ENCODE measurements at places on chromosomes 2 and 18.

- DNase-seq = no peak
Measured at GRCh38 chr2:2663401-2664036, 332.4 kb upstream of the MYT1L start.

DNA sequence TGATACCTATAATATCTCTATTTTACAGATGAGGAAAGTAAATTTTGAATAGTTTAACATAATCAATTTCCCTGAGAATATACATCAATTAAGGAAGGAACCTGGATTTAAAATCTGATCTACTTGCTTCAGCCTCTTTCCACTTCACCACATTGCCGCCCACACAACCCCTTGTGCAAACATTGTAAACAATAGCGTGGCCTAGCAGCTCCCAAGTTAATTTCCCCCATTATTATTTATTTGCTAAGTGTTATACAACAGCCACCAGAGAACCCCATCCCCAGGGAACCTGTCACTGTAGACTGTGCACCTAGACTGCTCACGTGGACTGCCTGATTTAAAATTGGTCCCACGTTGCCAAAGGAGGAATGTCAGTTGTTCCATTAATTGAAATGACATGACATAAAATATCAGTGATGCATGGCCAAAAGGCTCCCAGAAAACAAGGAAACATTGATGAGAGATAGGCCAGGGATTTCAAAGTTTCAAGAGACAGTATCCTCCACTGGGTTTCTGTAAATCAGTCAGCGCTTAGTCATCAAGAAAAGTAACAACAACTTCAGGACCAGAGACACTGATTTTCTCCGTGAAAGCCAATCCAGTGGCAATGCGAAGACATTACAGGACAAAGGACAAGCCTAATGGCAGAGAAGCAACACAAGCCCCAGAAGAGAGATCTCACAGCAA lies 41.3 kb downstream of the SCG2 start:
- no peak for DNase-seq

DNA sequence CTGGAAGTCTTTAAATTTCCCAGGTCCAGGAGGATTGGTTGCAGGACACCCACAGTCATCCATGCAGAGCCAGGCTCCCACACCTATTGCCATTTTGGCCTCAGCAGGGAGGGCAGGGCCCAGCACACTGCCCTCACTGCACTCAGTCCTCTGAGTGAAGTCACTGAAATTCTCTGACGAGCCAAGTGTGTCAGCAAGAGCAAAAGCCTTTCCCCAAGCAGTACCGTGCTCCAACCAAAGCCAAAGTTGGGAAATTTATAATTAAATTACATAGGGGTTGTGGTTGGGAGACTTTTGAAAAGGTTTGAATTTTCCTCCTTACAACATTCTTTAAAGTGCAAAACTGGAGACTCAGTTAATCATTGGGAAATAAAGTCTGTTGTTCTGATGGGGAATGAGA lies 98.5 kb upstream of the CD226 start:
- DNase-seq = no peak

GRCh38 chr18:55343396-55344073 lies 244.5 kb downstream of the TCF4 start:
- DNase-seq = no peak

GRCh38 chr2:159054032-159054334 lies 85.5 kb downstream of the TANC1 start:
- no peak for DNase-seq

DNA sequence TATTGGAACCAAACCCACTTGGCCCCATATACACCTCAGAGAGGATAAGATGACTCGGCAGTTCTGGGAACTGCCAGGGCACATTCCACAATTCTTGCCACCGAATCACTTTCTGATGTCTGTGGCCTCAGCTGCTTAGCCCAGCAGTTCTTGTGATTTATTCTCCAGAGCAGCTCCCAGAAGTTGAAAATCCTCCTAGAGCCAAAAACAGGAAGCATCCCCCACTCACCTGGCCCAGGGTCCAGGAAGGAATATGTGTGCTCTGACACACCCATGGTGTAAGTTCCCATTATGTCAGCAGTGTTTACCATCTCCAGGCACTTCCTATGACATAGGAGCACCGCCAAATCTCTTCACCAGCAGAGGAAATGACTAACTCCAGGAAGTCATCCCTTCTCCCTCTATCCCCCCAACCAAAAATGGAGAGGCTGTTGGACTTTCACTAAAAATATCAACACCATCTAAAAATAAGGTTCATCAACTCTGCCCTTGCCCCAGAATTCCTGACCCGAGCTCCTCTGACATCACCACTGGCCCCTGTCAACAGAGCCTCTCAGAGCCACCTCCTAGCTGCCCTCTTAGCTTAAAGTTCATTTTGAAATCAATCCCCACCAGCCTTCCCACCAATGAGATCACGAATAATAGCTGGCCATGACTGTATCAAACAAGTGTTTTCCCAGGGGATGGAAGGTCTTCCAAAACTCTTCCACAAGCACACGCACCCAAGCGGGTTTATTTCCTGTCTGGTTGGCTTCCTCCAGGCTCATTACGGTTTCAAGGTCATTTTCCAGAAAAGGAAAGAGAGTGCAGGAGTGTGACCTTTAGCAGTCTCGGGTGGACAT lies 223.1 kb upstream of the PARD3B start:
- DNase-seq = no peak

- DNase-seq = no peak
Measured at GRCh38 chr2:230161184-230161583, 58.6 kb downstream of the SP110 start.

- no peak for DNase-seq
Measured at GRCh38 chr2:151230627-151231140, 31.0 kb downstream of the RBM43 start.

DNA sequence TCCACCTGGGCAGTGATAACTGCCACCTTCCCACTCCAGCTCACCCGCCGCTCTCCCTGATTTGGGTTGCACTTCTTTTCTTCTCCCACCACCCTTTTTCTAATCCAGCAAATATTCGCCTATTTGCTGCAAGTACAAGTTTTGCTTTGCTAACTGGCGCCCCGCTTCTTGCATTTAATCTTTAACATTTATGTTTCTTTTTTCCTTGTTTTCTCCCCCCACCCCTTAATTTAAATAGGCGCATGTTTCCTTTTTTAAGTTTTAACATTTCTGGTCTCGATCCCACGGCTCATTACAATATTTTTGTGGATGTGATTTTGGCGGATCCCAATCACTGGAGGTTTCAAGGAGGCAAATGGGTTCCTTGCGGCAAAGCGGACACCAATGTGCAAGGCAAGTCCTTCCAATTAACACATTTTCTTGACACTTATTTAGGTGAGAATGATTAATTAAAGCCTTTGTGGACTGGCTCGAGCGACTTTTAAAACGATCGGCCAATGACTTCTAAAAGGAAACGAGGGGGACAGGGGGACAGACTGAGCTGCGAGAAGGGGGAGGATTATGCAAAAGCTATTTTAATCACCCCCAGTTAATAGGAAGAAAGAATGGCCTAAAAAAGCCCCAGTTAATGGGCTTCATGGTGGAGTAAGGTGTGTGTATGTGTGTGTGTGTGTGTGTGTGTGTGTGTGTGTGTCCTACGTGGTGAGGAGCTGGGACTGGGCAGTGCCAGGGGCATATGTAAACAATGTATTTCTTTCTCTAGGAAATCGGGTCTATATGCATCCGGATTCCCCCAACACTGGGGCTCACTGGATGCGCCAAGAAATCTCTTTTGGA lies 1.6 kb downstream of the TBR1 start:
- DNase-seq = no peak

GRCh38 chr2:21256006-21256405 lies 132.2 kb downstream of the TDRD15 start:
- peak; percentile 99 for DNase-seq

DNA sequence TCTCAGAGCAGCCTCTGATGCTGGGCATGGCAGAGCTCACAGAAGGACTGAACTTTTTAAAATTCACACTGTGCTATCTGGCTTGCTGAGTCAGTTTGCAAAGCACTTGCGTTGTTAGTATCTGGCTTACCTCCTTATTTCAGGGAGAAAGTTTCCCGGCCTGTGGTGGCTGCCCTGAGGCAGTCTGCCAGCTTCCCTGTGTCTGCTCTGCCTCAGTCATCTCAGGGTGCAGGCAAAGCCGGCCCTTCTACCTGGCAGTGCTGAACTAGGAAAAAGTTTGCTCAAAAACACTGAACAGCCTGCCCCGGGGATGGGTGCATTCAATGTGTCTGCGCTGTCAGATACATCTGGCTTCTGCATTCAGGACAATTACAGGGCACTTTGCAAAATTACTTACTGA lies 90.2 kb upstream of the UXS1 start:
- peak; percentile 22 for DNase-seq

- DNase-seq = no peak
Measured at GRCh38 chr2:191512216-191512835, 165.6 kb upstream of the NABP1 start.

DNA sequence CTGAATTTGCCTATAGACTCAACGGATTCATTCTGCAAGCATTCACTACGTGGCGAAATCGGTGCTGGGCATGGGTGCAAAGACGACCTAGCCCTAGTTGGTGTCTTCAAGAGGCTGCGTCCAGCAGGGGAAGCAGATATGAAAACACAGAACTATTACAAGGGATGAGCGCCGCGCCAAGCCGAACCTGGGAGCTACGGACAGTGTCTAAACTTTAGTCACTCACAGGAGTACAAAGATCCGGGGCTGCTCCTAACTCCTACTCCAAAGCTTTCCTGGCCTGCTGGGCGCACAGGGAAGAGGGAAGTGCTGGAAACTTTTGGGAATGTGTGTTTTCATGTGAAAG lies 732 bp upstream of the ANXA4 start:
- no peak for DNase-seq
